ENCODE measurements at places on chromosomes 2 and 18.

GRCh38 chr18:24470022-24470618 lies 9.7 kb downstream of the HRH4 start:
- H3K27ac ChIP-seq = peak overlapping the region; percentile 80
- H3K4me3 ChIP-seq = peak overlapping the region; percentile 80
- no peak for DNase-seq
- peaks cover 4% of the 10 kb centered on the region for H3K27me3 ChIP-seq
- H3K36me3 ChIP-seq = peaks cover 15% of the 10 kb centered on the region

DNA sequence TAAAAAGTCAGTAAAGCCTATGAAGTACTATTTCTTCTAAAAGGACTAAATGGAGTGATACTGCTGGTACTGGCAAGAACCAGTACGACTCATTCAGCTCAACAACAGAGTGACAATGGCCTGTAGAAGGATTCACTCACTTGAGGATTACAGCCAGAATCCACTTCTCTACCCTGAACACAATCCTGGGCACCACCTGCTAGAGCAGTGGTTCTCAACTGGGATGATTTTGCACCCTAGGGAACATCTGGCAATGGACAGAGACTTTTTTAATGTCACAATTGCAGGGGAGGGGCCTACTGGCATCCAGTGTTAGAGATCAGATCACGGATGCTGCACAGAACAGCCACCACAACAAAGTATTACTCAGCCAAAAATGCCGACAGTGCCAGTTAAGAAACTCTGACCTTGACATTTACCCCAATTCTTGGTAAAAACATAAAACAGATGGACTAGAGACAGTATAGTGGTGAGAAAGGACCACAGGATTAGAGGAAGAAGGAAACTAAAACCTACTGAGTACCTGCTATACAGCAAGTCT lies 5.0 kb downstream of the SPIRE1 start:
- H3K27me3 ChIP-seq = peaks cover 5% of the 10 kb centered on the region
- no peak overlapping the region for H3K27ac ChIP-seq
- no peak overlapping the region for H3K4me3 ChIP-seq
- peaks cover 18% of the 10 kb centered on the region for H3K4me1 ChIP-seq

DNA sequence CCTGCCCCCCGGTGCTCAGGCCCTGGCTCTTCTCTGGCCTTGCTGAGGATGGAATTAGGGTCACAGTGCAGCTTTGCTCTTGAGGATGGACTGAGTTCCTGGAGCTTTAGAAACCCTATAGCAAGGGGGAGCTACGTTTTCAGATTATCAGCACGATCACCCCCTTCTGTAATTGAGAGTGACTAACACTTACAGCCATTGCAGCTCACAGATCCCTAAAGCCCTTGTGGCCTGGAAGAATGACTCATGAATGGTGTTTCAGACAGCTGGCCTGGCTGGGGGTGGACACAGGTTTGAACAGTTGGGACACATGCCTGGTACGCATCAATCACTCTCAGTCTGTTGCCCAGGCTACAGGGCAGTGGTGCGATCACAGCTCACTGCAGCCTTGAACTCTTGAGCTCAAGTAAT lies 79.7 kb upstream of the IGFBP5 start:
- peaks cover 2% of the 10 kb centered on the region for H3K4me1 ChIP-seq
- H3K27ac ChIP-seq = no peak overlapping the region
- no peak overlapping the region for H3K4me3 ChIP-seq
- peaks cover 13% of the 10 kb centered on the region for H3K27me3 ChIP-seq
- no peak for DNase-seq

DNA sequence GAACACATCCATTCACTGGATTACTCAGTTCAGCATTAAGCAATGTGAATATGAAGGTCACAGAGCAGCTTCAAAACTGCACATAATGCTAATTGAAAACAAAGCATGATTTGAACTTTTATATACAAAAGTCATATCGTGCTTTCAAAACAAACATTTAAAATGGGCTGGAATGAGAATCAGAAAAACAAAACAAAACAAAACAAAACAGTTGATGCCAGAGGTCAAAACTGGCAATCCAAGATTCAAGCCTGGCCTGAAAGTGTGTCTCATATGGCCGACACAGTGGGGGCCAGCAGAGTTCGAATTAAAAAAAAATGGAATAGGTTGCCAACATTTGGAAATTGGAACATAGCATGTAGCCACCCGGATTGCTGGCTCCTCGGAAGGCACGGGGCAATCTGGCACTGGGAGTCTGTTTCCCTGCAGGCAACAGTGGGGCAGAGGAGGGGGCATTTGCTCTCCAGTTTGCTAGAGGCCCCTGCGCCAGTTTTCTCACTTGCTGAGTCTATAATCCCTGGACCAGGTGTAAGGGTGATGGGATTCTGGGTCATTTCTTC lies 294.4 kb downstream of the ZNF521 start:
- no peak overlapping the region for H3K27ac ChIP-seq
- no peaks in the 10 kb centered on the region for H3K27me3 ChIP-seq
- H3K4me1 ChIP-seq = no peaks in the 10 kb centered on the region
- DNase-seq = no peak
- H3K4me3 ChIP-seq = no peak overlapping the region

GRCh38 chr2:11368059-11368572 lies 23.7 kb upstream of the ROCK2 start:
- H3K36me3 ChIP-seq = peaks cover 4% of the 10 kb centered on the region
- H3K27me3 ChIP-seq = peaks cover 39% of the 10 kb centered on the region
- no peak for DNase-seq
- H3K4me1 ChIP-seq = peaks cover 6% of the 10 kb centered on the region

DNA sequence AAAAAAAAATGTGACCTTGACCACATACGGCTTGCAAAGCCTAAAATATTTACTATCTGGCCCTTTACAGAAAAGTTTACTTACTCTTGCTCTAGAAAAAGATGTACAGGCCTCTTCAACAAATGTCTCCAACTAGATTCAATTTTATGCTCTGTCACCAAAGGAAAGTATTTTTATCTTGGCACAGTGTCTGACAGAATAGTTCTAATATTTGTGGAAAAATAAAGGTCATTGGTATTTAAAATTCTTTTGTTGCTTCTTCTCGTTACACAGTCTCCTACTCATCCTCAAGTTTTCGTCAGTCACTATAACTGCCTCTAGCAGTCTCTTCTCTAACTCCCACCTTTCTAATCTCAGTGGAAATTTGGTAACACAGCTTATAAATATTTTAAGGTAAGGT lies 1.4 kb downstream of the RBKS start:
- peak overlapping the region; percentile 98 for H3K27ac ChIP-seq
- peaks cover 33% of the 10 kb centered on the region for H3K4me1 ChIP-seq
- no peaks in the 10 kb centered on the region for H3K36me3 ChIP-seq
- no peak overlapping the region for H3K4me3 ChIP-seq
- DNase-seq = no peak

GRCh38 chr2:146392631-146393030 lies 1452.2 kb upstream of the ACVR2A start:
- H3K27me3 ChIP-seq = no peaks in the 10 kb centered on the region
- H3K4me1 ChIP-seq = no peaks in the 10 kb centered on the region
- no peak for DNase-seq
- no peak overlapping the region for H3K27ac ChIP-seq

GRCh38 chr2:183678908-183679307 lies 554.7 kb downstream of the NUP35 start:
- H3K4me3 ChIP-seq = no peak overlapping the region
- no peak for DNase-seq
- no peaks in the 10 kb centered on the region for H3K4me1 ChIP-seq
- H3K27ac ChIP-seq = no peak overlapping the region
- H3K36me3 ChIP-seq = no peaks in the 10 kb centered on the region

GRCh38 chr2:205815673-205816072 lies 133.4 kb downstream of the NRP2 start:
- DNase-seq = no peak
- H3K4me1 ChIP-seq = no peaks in the 10 kb centered on the region
- peaks cover 42% of the 10 kb centered on the region for H3K27me3 ChIP-seq
- no peak overlapping the region for H3K27ac ChIP-seq
- H3K4me3 ChIP-seq = no peak overlapping the region
- no peaks in the 10 kb centered on the region for H3K36me3 ChIP-seq

GRCh38 chr2:20303966-20304365 lies 46.7 kb downstream of the PUM2 start:
- H3K36me3 ChIP-seq = peaks cover 4% of the 10 kb centered on the region
- peak overlapping the region; percentile 15 for H3K4me3 ChIP-seq
- H3K27me3 ChIP-seq = no peaks in the 10 kb centered on the region
- H3K4me1 ChIP-seq = peaks cover 15% of the 10 kb centered on the region
- peak overlapping the region; percentile 8 for H3K27ac ChIP-seq
- no peak for DNase-seq

DNA sequence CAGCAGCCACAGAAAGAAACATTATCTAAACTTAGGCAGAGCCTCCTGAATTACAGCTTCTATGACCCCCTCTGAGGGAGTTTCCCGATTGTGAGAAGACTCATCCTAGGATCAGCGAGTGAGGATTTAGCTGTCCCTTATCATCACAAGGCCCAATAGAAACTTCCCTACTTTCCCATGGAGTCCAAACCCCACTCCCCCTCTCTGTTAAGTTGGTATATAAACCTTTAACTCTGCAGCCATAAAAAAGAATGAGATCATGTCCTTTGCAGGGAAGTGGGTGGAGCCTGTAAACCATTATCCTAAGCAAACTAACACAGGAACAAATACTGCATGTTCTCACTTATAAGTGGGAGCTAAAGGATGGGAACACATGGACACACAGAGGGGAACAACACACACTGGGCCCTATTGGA lies 78.8 kb downstream of the MYL12B start:
- H3K27ac ChIP-seq = no peak overlapping the region
- H3K36me3 ChIP-seq = no peaks in the 10 kb centered on the region
- H3K4me3 ChIP-seq = no peak overlapping the region
- no peaks in the 10 kb centered on the region for H3K27me3 ChIP-seq

DNA sequence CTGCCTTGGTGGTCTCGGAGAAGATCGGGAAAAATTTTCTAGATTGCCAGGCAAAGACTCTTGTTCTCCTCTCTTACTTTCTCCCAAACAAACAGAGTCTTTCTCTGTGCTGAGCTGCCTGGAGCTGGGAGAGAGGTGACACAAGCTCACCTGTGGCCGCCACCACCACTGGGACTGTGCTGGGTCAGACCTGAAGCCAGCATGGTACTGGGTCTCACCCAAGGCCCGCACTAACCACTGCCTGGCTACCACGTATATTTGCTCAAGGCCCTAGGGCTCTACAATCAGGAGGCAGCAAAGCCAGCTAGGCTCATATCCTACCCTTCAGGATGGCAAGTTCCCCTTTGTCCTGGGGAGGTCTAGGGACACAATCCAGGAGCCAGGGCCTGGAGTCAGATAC lies 312.2 kb downstream of the DLGAP1 start:
- DNase-seq = no peak
- no peaks in the 10 kb centered on the region for H3K36me3 ChIP-seq
- no peaks in the 10 kb centered on the region for H3K27me3 ChIP-seq

GRCh38 chr18:42187611-42188380 lies 232.8 kb downstream of the PIK3C3 start:
- H3K36me3 ChIP-seq = no peaks in the 10 kb centered on the region
- no peak overlapping the region for H3K27ac ChIP-seq
- no peak for DNase-seq
- H3K4me1 ChIP-seq = no peaks in the 10 kb centered on the region
- no peak overlapping the region for H3K4me3 ChIP-seq

- H3K27me3 ChIP-seq = peaks cover 6% of the 10 kb centered on the region
- H3K4me3 ChIP-seq = no peak overlapping the region
- no peak overlapping the region for H3K27ac ChIP-seq
- H3K4me1 ChIP-seq = no peaks in the 10 kb centered on the region
Observed at GRCh38 chr2:23649303-23649702, 264.3 kb downstream of the KLHL29 start.

DNA sequence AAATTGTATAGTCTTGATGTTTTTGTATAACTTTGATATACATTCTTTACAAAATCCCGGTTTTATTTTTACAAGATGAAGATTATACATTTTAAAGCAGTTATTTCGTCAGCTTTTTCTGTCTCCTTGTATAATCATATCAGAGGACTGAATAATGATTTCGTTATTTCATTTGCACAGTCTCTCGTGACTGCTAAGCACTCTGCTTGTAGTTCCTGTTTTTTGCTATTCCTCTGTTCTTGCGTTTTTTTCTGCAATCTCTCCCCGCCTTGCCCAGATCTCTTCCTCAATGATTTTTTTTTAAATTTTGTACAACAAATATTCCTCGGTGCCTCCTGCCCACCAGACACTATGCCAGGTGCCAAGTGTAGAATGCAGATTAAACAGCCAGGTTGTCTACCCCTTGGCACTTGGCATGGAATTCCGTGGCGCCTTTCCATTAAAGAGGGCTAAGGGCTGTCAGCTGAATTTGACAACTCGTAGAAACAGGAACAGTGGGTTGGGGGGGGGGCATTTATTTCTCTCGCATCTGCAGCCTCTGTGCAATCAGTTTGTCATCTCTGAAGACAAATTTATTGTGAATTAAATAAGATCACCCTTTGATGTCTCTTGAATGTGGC lies 69.6 kb downstream of the KLHL29 start:
- no peaks in the 10 kb centered on the region for H3K36me3 ChIP-seq
- peaks cover 20% of the 10 kb centered on the region for H3K27me3 ChIP-seq
- peaks cover 10% of the 10 kb centered on the region for H3K4me1 ChIP-seq
- no peak overlapping the region for H3K4me3 ChIP-seq

GRCh38 chr2:36376319-36376765 lies 20.8 kb downstream of the CRIM1 start:
- no peak for DNase-seq
- H3K4me1 ChIP-seq = peaks cover 2% of the 10 kb centered on the region
- H3K36me3 ChIP-seq = no peaks in the 10 kb centered on the region
- peaks cover 9% of the 10 kb centered on the region for H3K27me3 ChIP-seq
- no peak overlapping the region for H3K27ac ChIP-seq

DNA sequence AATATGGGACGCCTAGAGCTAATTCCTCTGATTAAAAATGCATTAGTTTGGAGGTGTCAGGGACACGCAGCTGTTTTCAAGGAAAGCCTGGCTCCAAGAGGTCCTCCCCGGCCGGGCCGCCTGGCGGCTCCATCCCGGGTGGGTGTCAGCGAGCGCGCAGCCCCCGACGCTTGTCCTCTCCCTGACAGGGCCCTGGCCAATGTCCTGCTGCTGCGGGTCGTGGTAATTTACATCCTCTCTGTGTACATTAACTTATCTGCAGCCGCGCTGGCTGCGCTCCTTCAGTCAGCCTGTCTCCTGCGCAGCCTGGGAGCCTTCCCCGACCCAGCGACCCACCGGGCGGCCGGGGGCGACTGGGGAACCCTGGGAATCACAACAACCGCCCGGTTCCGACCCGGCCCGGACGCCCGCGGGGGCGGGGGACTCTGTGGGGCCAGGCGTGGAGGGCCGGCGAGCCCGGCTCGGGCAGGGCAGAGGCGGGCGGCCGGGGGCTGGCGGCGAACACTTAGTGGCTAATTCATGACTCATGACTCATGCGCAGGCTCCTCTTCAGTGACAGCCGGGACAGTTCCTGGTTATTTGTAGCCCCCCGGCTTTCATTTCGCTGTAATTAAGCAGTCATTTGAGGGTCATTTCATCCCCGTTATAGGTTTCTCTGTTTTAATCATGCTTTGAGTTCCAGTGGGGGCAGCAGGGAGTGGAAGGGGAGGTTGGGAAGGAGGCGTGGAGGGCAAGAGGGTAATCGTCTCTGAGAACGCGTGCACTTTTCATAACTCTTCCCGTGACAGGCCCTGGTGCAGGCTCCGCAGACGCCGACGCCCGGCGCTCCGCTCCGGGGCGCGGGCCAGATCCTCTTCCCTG lies 141.9 kb upstream of the CTAGE1 start:
- H3K4me3 ChIP-seq = no peak overlapping the region
- DNase-seq = no peak
- peaks cover 32% of the 10 kb centered on the region for H3K27me3 ChIP-seq
- H3K36me3 ChIP-seq = no peaks in the 10 kb centered on the region
- H3K27ac ChIP-seq = no peak overlapping the region
